Smooth muscle cell of the pulmonary artery (primary cell): ENCODE measurements at places on chromosomes 5 and 9. TPM values are rescaled to one million over a fixed set of nuclear protein-coding genes. Genes with fewer than 3 reads are reported as not detected.

Gene RALGPS1
- total RNA-seq: 2.7 TPM in 2 replicates

Gene CCL27
- total RNA-seq: 0.17 TPM in 1 of 2 replicates, not detected in the other

Gene GLRA1
- total RNA-seq: not detected in 2 replicates

Gene SLC1A1
- 25.8 and 70.4 TPM in 2 replicates for total RNA-seq

Gene IFNA1
- not detected in 2 replicates for total RNA-seq

Gene KCNV2
- total RNA-seq: not detected in 2 replicates

Gene TSSK1B
- total RNA-seq: 0.46 and 0.50 TPM in 2 replicates

Gene DOK3
- total RNA-seq: 5.3 and 6.7 TPM in 2 replicates

Gene F2RL1
- 39.7 and 121 TPM in 2 replicates for total RNA-seq

Gene PAEP
- not detected in 2 replicates for total RNA-seq

Gene IFNB1
- total RNA-seq: not detected in 2 replicates

Gene CD72
- total RNA-seq: 0.46 and 0.78 TPM in 2 replicates

Gene ZFP37
- total RNA-seq: 2.3 and 3.0 TPM in 2 replicates

Gene CCNI2
- total RNA-seq: not detected in 2 replicates

Gene SLC4A9
- 0.07 TPM in 1 of 2 replicates, not detected in the other for total RNA-seq

Gene PLPPR1
- total RNA-seq: not detected in 2 replicates

Gene CCL21
- not detected in 2 replicates for total RNA-seq

Gene MRPS27
- total RNA-seq: 68.4 TPM in 2 replicates
